ENCODE measurements at places on chromosomes 2 and 18.

DNA sequence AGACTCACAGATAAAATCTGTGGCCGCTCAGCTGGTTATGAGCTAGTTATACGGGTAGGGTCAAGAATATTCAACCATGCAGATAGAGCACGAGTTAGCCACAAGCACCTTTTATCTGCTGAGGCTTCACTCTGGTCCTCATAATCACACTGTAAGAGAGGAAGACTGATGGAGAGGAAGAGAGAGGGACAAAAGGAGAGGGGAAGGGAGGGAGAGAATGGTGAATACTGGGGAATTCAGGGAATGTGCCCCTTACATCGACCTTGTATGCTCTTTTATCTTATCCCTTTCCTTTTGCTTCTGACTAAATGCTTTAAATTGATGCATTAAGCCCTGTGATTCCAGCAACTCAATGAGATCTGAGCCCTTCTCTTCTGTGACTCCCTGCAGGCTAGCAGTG, 333.1 kb downstream of the DSEL start:
- H3K27ac ChIP-seq, result no peak overlapping the region
- no peaks in the 10 kb centered on the region for H3K4me1 ChIP-seq
- H3K4me3 ChIP-seq, result no peak overlapping the region
- peaks cover 13% of the 10 kb centered on the region for H3K27me3 ChIP-seq

DNA sequence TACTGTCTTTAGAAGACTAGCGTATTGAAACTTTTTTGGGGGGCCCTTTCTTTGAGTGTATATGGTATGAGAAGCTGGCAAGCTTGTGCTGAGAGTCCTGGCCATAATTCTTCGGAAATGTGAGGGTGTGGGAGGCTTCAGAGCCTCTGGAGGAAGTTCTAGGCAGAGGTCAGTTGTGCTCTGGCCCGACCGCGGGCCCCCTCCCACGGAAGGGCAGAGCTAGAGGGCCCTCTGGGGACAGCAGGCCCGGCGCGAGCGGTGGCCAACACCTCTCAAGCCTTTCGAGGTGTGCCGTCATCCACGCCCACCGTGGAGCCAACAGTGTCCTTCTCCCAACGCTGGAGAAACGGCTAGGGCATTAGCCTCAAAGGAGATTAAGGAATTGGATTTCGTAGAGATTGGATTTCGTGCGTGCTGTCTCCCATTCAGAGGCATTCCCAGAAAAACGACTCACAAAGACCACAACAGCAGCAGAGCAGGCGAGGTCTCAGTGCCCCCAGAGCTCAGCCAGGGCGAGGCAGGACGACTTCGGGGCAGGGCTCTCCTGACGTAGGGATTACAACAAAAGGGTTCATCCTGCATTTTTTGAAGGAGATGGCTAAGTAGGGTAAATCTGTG, 2.2 kb upstream of the MTCL1 start:
- no peak for DNase-seq
- H3K27ac ChIP-seq, result no peak overlapping the region
- H3K27me3 ChIP-seq, result peaks cover 58% of the 10 kb centered on the region
- H3K36me3 ChIP-seq, result no peaks in the 10 kb centered on the region
- no peak overlapping the region for H3K4me3 ChIP-seq

GRCh38 chr2:72275084-72275483, 127.4 kb upstream of the CYP26B1 start:
- no peaks in the 10 kb centered on the region for H3K27me3 ChIP-seq
- peaks cover 2% of the 10 kb centered on the region for H3K36me3 ChIP-seq
- no peak overlapping the region for H3K4me3 ChIP-seq
- DNase-seq, result no peak
- no peaks in the 10 kb centered on the region for H3K4me1 ChIP-seq

DNA sequence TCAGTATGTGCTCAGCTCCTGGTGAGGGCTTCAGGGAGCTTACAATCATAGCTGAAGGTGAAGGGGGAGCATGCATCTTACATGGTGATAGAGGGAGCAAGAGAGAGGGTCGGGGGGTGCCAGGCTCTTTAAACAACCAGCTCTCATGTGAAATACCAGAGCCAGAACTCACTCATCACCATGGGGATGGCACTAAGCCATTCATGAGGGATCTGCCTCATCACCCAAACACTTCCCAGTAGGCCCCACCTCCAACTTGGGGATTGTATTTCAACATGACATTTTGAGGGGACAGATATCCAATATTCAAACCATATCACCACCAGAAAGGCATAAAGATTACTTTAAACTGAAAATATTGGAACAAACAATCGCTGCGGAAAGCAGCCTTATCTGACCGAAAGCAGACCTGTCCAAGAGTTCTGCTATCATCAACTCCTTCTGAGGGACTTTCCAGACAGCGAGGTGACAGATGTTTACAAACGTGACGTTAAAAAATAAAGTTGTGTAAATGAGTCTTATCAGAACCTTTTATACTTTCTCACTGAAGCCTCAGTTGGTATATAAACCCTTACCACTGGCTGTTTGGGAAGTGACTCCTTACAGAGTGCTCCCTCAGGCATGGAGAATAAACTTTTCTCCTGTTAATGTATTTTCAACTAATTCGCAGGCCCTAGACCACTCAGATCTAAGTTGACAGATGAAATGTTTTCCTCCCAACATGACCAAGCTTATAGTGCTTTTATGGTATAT, 35.5 kb upstream of the PTH2R start:
- no peaks in the 10 kb centered on the region for H3K36me3 ChIP-seq
- H3K27ac ChIP-seq, result no peak overlapping the region
- H3K4me1 ChIP-seq, result no peaks in the 10 kb centered on the region
- no peak overlapping the region for H3K4me3 ChIP-seq

GRCh38 chr2:214593727-214594126, 182.9 kb downstream of the VWC2L start:
- DNase-seq, result no peak
- no peaks in the 10 kb centered on the region for H3K4me1 ChIP-seq
